ENCODE measurements at places on chromosomes 1 and 21.

DNA sequence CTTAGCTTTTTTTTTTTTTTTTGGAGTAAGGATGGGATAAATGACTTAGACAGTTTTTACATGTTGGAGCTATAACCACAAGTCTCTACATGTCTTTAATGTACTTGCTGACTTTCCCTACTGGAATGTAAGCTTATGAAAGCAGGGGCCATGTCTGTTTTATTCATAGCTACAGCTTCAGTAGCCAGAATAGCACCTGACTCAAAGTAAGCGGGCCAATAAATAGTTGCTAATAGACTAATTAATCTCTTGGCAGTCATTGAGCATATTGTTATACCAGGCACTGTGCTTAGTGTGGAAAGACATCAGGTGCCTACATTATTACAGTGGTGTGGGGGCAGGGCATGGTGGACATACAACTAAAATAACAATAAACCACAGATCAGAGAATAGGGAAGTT lies 84.4 kb upstream of the HOOK1 start:
- H3K4me3 ChIP-seq, result no peak overlapping the region
- H3K27me3 ChIP-seq, result no peaks in the 10 kb centered on the region
- H3K4me1 ChIP-seq, result peaks cover 19% of the 10 kb centered on the region
- DNase-seq, result no peak

GRCh38 chr1:183622013-183622412 lies 13.6 kb downstream of the ARPC5 start:
- H3K27ac ChIP-seq, result no peak overlapping the region
- peaks cover 34% of the 10 kb centered on the region for H3K36me3 ChIP-seq
- no peaks in the 10 kb centered on the region for H3K27me3 ChIP-seq
- peaks cover 14% of the 10 kb centered on the region for H3K4me1 ChIP-seq

DNA sequence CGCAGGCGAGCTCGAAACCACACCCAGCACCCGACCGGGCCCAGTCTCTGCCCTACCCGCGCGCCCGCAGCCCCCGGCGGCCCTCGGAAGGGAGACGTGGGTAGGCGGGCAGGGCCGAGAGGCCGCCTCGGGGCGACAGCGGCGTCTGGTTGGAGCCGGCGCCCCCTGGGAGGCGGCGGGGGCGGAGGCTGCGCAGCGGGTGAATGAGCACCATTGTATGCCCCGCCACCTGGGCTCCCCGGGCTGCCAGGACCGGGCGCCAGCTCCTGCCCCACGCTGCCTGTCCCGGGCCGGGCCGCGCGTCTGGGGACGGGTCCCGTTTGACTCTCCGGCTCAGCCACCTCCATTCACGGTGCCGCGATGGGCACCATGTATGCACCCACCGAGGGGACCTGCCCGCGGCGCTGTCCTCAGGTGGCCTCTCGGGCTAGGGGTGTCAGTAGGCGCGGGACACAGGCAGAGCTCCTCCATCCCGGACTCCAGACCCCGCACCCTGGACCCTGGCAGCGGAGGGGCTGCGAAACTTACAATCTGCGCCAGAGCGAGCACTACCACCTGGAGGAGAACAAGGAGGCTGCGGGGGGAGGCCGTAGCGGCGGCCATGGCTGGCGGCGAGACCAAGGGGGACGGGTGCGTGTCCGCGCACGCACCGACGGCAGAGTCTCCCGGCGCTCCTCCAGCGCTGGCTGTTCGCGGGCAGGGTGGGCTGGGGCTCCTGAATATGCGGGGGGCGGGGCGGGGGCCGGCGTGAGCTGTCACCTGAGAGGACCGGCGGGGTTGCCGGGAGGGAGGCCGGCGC lies at the start of gene COL9A2:
Gene COL9A2 (minus strand): TSS at position 692 of the 799 bp plus-strand sequence. CDS start 89 bp downstream, at position 603.
- peak within 1 kb of the TSS; percentile 22 for H3K27ac ChIP-seq
- peak; percentile 75 for DNase-seq
- peaks cover 21% of the 10 kb centered on the region for H3K27me3 ChIP-seq
- peak within 1 kb of the TSS; percentile 77 for H3K4me3 ChIP-seq
- H3K4me1 ChIP-seq, result peaks cover 48% of the 10 kb centered on the region

DNA sequence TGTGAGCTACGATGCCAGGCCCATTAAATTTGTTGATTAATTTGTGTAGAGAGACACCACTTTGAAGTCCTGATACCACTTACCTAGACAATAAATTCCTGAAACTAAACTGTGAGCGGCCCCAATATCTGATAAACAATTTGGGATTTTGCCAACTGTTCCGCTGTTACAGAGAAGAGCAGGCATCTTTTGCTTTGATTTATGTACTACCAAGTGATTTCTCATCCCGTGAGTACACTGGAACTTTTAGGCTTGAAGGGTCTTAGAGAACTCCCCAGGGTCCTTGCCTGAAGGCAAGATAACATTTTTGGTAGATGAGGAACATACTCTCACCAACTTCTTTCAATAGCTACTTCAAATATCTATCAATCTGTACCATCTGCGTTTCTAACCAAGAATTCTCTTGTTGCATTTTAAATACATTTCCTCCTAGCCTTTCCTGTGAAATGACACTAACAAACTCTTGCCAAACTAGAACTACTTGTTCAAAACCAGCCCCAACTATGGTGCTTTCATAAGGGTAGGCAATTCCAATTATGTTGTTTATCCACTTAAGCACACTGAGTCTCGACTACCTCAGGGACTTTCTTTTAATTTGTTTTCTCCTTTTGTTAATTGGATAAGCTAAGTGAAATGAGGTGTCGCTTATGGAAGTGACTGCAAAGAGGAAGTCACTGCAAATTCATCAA lies 23.2 kb upstream of the SLC30A1 start:
- H3K27me3 ChIP-seq, result no peaks in the 10 kb centered on the region
- H3K4me3 ChIP-seq, result no peak overlapping the region
- no peak for DNase-seq
- no peak overlapping the region for H3K27ac ChIP-seq
- H3K36me3 ChIP-seq, result no peaks in the 10 kb centered on the region
- peaks cover 23% of the 10 kb centered on the region for H3K4me1 ChIP-seq

DNA sequence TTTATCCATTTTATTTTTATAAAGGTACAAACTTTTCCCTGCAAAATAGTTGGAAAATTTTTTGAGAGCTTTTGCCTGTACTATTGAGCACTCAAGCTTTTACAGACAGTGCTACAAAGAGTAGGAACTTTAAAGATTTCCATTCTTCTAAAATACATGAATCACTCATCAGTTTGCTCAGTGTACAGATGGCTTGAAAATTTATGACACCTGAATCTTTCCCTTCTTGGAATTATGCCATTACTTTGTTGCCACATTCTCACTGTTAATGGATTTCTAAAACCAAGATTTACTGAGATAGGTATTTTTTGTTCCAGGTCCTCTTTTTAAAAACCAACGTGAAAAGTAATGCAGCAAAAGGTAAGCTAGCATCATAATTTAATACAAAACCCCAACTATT lies 76.0 kb downstream of the GPATCH2 start:
- H3K27me3 ChIP-seq, result no peaks in the 10 kb centered on the region
- no peak overlapping the region for H3K27ac ChIP-seq
- no peaks in the 10 kb centered on the region for H3K4me1 ChIP-seq
- H3K36me3 ChIP-seq, result peaks cover 7% of the 10 kb centered on the region

DNA sequence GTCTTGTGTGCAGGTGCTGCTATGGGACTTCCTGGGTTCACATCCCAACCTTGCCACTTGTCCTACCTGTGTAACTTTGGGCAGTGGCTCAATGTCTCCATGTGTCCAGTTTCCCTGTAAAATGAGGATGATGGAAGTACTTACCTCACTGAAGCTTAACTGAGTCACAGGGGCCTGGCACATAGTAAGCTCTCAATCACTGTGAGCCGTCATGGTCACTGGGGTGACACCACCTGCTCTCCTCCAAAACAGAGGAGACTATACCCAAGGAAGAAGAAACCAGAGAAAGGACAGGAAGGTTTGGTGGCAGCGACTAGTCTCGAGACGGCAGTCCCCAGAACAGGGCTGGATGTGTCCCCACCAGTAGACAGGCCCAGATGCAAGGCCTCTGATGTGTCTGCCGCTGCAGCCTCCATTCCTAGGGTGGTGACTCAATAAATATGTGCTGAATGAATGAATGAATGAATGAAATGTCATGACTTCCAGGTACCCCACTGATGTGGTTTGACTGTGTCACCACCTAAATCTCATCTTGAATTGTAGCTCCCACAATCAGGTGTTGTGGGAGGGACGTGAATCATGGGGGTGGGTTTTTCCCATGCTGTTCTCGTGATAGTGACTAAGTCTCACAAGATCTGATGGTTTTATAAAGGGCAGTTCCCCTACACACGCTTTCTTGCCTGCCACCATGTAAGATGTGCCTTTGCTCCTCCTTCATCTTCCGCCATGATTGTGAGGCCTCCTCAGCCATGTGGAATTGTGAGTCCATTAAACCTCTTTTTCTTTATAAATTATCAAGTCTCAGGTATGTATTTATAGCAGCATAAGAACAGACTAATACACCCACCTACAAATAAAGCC lies 13.0 kb upstream of the LRP8 start:
- H3K27ac ChIP-seq, result peak overlapping the region; percentile 2
- peaks cover 14% of the 10 kb centered on the region for H3K4me1 ChIP-seq
- no peak overlapping the region for H3K4me3 ChIP-seq
- no peaks in the 10 kb centered on the region for H3K27me3 ChIP-seq
- peak; percentile 47 for DNase-seq

GRCh38 chr1:16971341-16972188 lies 8.9 kb downstream of the MFAP2 start:
- no peak overlapping the region for H3K4me3 ChIP-seq
- no peak for DNase-seq
- peaks cover 15% of the 10 kb centered on the region for H3K36me3 ChIP-seq
- H3K4me1 ChIP-seq, result no peaks in the 10 kb centered on the region
- no peaks in the 10 kb centered on the region for H3K27me3 ChIP-seq

DNA sequence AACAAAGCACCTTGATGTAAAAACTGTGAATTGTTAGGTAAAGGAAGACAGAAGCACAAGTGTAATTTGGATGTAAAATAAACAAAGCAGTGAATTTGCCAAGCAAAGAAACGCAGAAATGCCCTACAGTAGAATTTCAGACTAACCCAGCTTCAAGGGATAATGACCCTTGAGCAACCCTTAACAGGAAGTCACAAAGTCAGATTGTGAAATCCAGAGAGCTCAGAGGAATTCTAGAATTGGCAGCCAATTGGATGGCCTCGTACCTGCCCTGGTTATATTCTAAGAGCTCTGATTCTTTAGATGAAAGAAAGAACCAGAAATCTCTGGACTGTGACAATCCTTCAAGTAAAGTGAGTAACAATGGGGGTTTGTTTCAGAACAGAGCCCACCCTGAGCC lies 152.7 kb upstream of the CHRM3 start:
- no peak for DNase-seq
- no peaks in the 10 kb centered on the region for H3K36me3 ChIP-seq
- no peaks in the 10 kb centered on the region for H3K27me3 ChIP-seq
- H3K4me1 ChIP-seq, result no peaks in the 10 kb centered on the region
- no peak overlapping the region for H3K27ac ChIP-seq

DNA sequence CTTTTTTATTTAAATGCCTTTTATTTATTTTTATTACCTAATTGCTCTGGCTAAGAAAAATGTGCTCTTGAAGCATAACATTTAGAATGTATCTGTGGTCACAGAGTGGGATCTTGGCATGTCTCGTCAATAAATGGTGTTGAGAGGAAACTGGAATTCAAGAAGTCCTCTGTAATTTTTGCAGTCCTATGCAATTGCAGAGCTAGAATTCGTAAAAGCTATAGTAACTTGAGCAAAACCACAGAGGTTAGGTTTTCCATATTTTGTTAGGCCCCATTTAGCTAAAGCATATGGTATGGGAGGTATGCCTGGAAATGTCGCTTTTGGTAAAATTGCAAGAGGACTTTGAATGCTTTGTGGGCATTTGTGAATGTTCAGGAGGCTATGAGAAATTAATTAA lies 466.7 kb upstream of the NFIA start:
- no peak overlapping the region for H3K4me3 ChIP-seq
- H3K4me1 ChIP-seq, result no peaks in the 10 kb centered on the region
- H3K27me3 ChIP-seq, result no peaks in the 10 kb centered on the region
- H3K27ac ChIP-seq, result no peak overlapping the region

- no peak for DNase-seq
- no peak overlapping the region for H3K27ac ChIP-seq
- no peak overlapping the region for H3K4me3 ChIP-seq
These were observed 50.6 kb upstream of the NTPCR start for GRCh38 chr1:232899839-232900238.

DNA sequence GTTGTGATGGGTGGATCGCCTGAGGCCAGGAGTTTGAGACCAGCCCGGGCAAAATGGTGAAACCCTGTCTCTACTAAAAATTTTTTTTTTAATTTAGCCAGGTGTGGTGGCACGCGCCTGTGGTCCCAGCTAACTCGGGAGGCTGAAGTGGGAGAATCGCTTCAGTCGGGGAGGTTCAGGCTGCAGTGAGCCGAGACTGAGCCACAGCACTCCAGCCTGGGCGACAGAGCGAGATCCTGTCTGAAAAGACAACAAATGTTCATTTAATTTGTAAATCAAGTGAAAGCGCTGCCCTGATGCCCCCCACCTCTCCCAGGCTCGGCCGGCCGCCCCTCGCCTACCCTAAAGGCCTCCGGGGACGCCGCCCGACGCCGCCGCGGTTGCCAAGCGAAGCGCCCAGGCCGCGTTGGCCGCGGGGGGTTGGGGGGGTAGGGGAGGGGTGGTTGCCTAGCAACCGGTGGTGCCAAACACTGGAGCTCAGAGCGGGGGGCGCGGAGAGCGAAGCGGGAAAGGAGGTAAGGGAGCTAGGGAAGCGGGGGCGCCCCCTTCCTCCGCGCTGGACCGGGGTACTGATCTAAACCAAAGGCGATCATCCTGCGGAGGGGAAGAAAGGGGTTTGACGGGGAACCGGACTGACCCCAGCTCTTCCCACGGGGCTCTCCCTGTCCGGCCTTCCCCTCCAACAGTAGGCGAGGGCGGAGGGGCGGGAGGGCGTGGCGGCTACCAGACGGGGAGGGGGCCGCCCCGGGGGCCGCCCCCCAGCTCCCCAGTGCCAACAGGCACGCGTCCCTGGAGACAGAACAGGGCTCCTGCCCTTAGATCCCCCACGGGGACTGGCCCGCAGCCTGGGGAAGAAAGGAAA lies at the start of gene TEKT2:
Gene TEKT2 (plus strand): TSS at position 460 of the 862 bp plus-strand sequence. CDS start 828 bp downstream, outside the sequence.
- peak within 1 kb of the TSS; percentile 12 for H3K4me3 ChIP-seq
- peaks cover 5% of the 10 kb centered on the region for H3K4me1 ChIP-seq
- peaks cover 41% of the 10 kb centered on the region for H3K27me3 ChIP-seq
- no peak within 1 kb of the TSS for H3K27ac ChIP-seq

DNA sequence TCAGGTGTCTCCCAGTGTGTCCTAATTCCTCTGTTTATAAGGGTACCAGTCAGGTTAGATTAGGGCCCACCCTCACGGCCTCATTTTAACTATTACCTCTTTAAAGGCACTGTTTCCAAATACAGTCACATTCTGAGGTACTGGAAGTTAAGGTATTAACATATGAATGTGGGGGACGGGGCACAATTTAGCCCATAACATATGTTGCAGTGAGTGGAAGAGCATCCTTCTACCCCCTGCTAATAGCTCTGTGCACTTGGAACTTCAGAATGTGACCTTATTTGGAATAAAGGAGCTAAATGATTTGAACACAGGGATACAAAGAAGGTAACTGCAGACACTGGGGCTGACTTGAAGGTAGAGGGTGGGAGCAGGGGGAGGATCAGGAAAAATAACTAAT lies 67.3 kb upstream of the ADGRL2 start:
- H3K4me3 ChIP-seq, result no peak overlapping the region
- H3K27me3 ChIP-seq, result no peaks in the 10 kb centered on the region
- H3K4me1 ChIP-seq, result no peaks in the 10 kb centered on the region
- H3K36me3 ChIP-seq, result no peaks in the 10 kb centered on the region
